K562 (cell line): ENCODE measurements at places on chromosomes 2 and 18. TPM values are rescaled to one million over a fixed set of nuclear protein-coding genes. Genes with fewer than 3 reads are reported as not detected.

AQP12A gene
- not detected in 2 replicates for total RNA-seq

GRCh38 chr2:68302281-68302875 lies 17.4 kb downstream of the CNRIP1 start:
- DNase-seq, result no peak

PLCL1 gene
- 8.9 and 9.7 TPM in 2 replicates for total RNA-seq

DNA sequence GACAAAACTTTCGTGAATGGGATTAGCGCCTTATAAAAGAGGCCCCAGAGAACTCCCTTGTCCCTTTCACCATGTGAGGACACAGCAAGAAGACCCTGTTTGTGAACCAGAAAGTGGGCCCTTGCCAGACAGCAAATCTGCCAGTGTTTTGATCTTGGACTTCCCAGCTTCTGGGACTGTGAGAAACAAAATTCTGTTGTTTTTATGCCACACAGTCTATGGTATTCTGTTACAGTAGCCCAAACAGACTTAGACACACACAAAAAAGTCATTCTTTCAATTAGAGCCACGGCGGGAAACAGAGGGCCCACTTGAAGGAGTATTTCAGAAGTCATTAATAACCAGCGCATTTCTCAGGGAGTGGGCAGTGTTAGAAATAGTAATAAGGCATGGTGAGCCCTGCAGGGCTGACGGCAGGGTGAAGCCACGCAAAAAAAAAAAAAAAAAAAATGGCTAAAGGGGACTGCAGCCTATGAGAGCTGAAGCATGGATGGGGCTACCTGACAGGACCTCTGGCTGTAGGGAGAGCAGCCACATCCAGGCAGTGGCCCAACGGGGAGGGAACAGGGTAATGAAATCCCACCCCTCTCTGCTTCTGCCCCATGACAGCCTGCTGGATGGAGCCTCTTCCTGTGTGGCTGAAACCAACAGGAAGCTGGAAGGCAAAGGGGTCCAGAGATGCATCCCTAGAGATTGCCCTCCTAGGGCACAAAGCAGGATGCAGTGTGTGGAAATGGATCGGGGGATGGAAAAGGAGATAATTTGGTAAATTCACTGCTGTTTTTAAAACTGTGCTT lies 189.3 kb downstream of the KCNS3 start:
- DNase-seq, result no peak

ROCK2 gene
- 21.2 and 22.1 TPM in 2 replicates for total RNA-seq

FIGLA gene
- total RNA-seq, result not detected in 2 replicates

BMP10 gene
- 0.89 and 0.91 TPM in 2 replicates for total RNA-seq

LIMS4 gene
- 0.55 and 0.74 TPM in 2 replicates for total RNA-seq

GRCh38 chr2:4995466-4995865 lies 696.7 kb upstream of the SOX11 start:
- DNase-seq, result no peak

GAL3ST2 gene
- total RNA-seq, result 0.31 and 0.42 TPM in 2 replicates

GRCh38 chr2:72090271-72090720 lies 57.4 kb downstream of the CYP26B1 start:
- no peak for DNase-seq

GRCh38 chr2:206082298-206082843 lies 3.6 kb downstream of the INO80D start:
- DNase-seq, result no peak

DNA sequence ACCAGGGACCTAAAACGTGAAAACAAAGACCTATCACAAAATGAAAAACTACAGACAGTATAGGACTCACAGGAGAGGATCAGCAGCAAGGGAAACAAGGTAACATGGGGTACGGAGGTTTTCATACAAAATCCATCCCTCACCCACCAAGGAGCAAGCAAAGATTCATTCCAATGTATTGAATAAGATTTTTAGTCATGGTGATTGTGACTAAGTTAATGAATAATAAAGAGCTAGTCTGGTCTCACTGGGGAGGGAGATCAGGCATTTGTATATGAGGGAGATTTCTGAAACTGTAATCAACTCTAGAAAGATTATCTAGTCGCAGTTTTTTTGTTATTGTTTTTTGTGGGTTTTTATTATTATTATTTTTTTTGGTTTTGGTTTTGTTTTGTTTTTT lies 336.5 kb upstream of the MMADHC start:
- no peak for DNase-seq

GRCh38 chr2:188599140-188599539 lies 307.5 kb downstream of the GULP1 start:
- no peak for DNase-seq

CFLAR gene
- total RNA-seq, result 66.4 and 78.4 TPM in 2 replicates

- no peak for DNase-seq
These were observed 807.8 kb upstream of the CDH2 start for GRCh38 chr18:28984731-28985130.

DNA sequence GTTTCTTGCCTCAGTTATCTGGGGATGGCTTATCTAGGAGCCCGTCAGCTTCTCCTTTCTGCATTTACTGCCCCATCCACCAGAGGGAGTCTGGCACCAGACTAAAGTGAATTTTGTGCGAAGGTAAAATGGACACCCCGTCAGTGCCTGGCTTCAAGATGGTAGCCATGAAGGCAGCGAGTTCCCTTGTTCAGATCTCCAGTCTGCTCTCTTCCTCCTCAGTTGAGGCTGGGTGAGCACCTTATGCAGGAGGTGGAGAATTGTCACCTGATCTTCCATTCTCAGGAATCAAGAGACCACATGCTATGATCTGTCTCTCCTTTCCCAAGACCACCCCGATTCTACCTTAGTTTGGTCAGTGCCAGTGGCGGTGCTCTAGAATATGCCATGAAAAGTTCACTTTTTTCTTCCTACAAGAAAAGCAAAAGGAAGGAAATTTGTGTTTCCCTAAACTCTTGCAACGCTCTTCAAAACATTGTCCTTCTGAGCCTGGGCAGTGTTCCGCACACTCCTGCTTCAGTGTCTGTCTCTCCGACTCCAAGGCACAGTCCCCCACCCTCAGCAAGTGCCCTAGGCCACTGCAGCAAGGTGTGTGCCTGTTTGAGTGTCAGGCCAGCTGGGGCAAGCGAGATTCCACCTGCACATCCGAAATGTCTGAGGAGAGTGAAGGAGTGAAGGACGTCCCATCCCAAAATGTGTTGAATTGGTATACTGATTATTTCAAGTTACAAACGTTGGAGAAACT lies 168.6 kb downstream of the SS18 start:
- DNase-seq, result peak; percentile 83

DNA sequence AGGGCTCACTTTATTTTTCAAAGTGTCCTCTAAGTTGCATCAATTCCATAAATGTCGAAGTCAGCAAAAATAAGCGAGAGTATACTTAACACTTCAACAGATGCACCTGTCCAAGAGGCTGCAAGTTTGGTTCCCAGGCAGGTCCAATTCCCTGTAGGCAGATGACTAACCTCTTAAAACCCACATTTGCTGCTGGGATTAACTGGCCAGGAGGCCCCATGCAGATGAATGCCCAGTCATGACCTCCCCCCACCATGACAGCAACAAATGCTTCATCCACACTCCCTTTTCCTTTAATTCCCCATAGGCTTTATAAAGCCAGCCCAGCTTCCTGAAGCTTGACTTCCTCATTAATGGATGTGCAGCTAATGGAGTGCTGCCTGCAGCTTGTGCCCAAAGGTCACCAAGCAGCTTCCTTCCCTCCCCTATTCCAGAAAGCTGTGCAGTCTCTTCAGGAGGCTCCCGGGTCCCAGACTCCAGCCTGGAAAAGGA lies 35.7 kb downstream of the REEP1 start:
- no peak for DNase-seq

GRCh38 chr2:158668001-158668765 lies 126.9 kb upstream of the DAPL1 start:
- DNase-seq, result no peak

GRCh38 chr2:202290316-202290715 lies 24.8 kb downstream of the NOP58 start:
- no peak for DNase-seq

GRCh38 chr2:59572227-59572626 lies 981.2 kb downstream of the BCL11A start:
- DNase-seq, result no peak

- peak; percentile 30 for DNase-seq
These were observed 9.8 kb downstream of the REL start for GRCh38 chr2:60891180-60891579.

- DNase-seq, result no peak
These were observed 3.5 kb upstream of the FABP1 start for GRCh38 chr2:88131201-88131998.

GRCh38 chr18:42925036-42925435 lies 190.4 kb downstream of the RIT2 start:
- DNase-seq, result no peak

- no peak for DNase-seq
These were observed 591 bp downstream of the SLC16A14 start for GRCh38 chr2:230068016-230068650.

DNA sequence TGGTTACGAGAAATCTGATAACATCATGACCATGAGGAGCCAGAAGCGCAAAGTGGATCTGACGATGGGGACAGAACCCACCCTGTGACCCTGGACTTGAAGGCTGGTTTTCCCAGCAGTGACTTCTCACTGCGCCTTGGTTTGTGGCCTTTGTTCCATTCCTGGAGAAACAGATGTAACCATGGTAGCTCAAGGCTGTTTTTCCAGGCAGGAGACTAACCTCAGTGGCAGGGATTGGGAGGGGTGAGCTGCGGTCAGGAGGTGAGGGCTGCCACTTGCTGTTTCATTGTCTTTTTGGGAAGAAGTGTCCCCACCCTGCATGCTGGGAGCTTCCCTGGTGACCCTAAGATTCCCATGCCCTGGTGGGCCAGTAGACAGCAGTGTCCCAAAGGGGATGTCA lies 116.4 kb upstream of the SMAD2 start:
- DNase-seq, result no peak

- no peak for DNase-seq
These were observed 162.2 kb downstream of the BAZ2B start for GRCh38 chr2:159454185-159454584.

GRCh38 chr18:13338318-13338717 lies 119.8 kb downstream of the LDLRAD4 start:
- DNase-seq, result no peak
